Activated effector memory CD4-positive, alpha-beta T cell treated with anti-CD3 and anti-CD28 coated beads, Interleukin-2, amount 50 U/mL, for 16 hours (primary cell): ENCODE measurements at places on chromosomes 4 and X.
A peak's percentile ranks its signal among the peaks of the same experiment; 100 is the strongest.

DNA sequence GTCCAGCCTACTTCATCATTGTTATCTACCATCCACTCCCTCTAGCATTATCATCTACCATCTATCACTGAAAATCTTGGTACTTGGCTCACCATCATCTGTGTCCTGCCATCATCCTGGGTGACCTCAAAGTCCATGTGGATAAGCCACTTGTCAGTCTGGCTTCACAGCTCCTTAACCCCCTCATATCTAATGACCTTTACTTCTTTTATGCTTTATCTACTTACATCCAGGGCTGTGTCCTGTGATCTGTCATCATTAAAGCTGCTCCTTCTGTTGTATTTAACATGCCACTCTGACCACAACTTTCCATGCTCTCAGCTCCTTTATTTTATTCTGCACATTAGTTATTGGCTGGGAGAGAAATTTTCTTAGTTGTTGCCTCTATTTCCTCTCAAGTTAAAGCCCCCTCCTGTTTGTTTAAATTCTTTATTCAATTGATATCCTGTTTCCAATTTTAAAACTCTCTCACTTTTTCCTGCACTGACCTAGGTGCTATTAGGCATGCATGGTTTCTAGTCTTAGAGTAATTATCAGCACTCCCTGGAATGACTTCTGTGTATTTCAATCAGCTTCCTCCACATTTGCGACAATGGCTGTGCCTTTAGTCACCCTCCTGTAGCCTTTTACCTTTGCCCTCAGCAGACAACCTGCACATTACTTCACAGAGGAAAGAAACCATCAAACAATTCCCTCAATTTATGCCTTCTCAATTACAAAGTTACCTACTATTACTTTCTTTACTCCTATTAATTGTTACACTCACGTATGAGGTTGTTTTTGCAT, 8.1 kb upstream of the FABP2 start:
- no peak for DNase-seq

DNA sequence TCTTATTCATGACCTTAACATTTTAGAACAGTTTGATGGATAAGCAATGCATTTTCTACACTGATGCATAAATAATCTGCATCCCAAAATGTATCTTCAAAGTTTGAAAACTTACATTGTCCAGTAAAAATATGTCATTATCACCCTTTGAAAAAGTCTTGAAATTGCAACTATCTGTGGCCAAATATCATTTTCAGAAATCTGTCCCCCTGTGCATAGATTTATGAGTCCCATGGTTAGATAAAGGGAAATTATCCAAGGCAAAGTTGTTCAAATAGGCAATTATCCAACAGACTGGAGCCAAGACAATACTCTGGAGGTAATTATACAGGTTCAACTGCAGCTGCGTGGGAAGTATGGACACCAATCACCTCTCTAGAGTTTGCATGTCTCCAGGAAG, 182.5 kb upstream of the INTU start:
- no peak for DNase-seq

DNA sequence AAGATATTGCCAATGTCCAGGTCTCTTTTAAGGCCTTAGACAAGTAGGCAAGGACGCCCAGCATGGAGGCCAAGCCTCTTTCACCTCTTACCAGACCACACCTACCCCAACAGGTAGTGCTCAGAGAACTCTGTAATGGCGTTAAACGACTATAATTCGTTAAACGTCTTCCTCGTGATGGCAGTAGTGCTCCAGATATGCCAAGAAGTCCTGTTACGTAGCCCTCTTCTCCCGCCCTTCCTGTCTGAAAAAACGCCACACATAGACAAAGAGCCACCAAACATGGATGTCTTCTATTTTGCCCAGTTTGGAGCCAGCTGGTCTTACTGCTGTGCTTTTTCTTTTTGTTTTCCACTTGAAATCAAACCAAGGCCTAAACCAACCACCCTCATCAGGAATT, 190.7 kb downstream of the OR13H1 start:
- no peak for DNase-seq

- no peak for DNase-seq
Observed at GRCh38 chr4:108794136-108794535, 31.3 kb upstream of the ETNPPL start.

DNA sequence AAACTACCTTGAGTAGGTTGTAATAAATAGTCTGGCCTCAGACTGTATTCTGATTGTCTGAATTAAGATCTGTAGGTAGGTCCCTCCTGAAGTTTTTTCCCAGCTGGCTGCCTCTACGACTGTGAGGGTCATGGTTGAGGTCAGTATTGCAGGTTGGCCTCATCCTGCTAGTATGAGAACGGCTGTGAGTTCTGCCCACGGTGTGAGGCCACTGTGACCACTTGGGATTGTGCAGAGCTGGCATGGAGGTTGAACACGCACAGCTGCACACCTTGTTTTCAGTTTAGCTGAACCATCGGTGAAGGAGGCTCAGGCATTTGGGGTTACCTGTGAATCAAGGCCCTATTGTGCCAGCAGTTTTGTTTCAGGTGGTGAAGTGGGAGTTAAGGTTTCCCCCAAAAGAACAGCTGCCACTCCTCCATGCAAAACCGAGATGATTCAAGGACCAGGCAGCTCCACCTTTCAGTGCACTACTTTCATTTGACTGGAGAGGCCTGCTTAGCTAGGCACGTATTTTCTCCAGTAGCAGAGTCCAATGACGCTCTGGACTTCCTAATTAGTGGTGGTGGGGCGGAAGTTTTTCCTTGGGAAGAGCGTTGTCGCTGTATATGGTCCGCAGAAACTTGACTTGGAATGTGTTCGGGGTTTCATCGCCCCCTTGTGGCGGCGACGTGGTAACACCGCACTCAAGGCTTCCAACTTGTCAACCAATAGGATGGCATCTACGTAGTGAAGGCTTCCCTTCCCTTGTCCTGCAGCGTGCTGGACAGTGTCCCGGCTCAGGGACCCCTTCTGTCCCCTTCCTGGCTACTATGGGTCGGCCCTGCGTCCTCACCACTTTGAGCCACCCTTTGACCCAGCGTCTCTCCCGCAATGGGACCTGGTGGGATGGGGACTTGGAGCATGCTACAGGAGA, 13.8 kb downstream of the CMC4 start:
- DNase-seq: peak; percentile 81

- no peak for DNase-seq
Observed at GRCh38 chr4:41856797-41857196, 78.4 kb upstream of the TMEM33 start.

GRCh38 chr4:103075435-103075893, 1.1 kb downstream of the SLC9B2 start:
- no peak for DNase-seq

DNA sequence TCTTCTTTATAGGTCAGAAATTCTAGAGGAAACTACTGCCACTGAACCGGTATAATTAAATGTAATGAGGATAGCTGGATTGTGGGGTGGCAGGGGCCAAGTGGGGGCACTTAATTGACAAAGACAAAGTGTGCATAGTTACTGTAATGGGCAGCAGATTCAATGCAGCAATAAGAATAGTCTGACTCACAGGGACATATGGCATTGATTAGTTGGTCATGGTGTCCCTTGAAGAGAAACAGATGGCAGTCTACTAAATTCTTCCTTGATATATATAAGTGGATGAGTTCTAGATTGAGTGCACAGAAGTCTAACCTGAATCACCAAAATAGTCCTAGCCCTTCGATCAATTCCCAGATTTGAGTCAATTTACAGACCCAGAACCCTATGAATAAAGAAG, 31.6 kb downstream of the ETDC start:
- DNase-seq: no peak

GRCh38 chrX:70826715-70827114, 81.8 kb downstream of the TEX11 start:
- DNase-seq: no peak

DNA sequence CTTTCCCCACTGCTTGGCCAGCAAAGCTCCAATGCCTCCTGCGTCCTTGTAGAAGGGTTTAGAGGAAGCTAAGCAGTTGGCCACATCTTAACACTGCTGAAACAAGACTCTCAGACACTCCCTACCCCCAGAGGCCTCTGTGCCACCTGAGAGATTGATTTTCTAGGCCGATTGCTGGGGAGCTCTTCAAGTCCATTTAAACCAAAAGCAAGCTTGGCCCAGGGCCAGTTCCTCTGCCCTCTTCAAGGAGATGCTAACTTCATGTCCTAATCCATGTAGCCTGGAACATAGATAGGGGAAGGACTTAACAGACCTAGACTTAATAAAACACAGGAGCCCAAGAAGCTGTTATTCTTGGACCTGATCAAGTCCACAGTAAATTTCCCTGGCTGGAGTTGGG, 27.2 kb upstream of the FMR1NB start:
- DNase-seq: no peak

DNA sequence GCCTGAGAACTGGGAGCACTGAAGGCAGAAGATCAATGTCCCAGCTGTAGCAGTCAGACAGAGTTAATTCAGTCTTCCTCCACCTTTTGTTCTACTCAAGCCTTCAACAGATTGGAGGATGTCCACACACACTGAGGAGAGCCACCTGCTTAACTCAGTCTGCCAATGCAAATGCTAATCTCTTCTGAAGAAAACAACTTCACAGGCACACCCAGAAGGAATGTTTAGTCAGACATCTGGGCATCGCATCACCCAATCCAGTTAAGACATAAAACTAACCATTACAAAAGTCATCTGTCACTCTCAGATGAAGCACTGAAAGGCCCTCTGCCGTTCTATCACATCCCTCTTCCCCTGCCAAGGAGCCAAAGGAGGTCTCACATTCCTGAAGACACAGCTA, 173.7 kb downstream of the CENPC start:
- no peak for DNase-seq

DNA sequence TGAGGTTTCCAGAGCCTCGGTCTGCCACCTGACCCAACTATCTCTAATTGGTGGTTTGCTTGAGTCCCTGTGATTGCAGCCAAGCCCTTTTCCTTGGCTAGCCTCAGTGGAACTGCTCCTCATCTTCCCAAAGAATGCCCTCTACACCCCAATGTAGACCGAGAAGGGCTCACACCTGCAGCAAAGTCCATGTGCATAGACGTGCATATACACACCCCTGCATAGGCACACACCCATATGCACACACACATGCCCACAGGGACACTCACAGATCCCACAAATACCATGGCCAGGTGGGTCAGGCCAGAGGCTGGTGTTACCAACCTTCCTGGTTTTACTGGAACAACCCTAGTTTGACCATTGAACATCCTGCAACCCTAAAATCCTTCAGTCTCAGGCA, 332 bp downstream of the AWAT2 start:
- no peak for DNase-seq

DNA sequence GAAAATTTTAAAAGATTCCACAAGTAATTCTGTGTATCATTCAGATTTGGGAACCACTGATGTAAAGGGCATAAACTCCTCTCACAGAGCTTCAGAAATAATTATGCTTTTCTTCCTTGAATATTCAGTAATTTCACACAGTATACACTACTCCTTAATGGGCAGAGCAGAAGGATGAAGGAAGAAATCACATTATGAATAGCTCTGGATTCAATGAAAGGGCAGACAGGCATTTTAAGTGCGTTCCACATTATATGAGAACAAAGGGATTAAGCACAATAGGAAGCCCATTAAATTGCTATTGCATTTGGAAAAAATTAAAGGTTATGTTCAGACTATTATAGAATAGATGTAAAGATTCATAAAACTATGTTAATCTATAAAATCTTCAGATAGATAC, 142.6 kb downstream of the PDHA2 start:
- no peak for DNase-seq

- no peak for DNase-seq
Observed at GRCh38 chr4:36823199-36823967, 421.2 kb upstream of the NWD2 start.

GRCh38 chr4:24024605-24025004, 134.8 kb upstream of the PPARGC1A start:
- DNase-seq: no peak

DNA sequence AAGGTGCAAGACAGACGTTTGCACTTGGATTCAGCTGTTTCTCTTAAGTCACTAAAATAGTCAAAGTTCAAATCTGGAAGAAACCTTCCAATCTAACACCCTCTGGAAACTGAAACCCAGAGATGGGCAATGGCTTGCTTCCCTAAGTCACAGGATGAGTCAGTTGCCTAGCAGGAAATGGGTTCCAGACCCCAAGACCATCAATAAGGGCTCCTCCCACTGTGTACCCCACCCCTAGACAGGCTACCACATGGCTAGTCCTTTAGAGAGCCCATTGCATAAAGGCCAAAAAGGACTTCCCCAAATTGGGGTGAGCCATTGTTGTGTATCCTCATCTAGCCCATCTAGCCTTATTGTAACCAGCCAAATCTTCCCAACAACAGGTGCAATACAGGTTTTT, 216.2 kb downstream of the HS6ST2 start:
- no peak for DNase-seq

GRCh38 chrX:49176421-49177326, 5.0 kb downstream of the PLP2 start:
- DNase-seq: no peak

GRCh38 chr4:70704931-70705182, 16.5 kb downstream of the UTP3 start:
- no peak for DNase-seq

GRCh38 chr4:519885-520682, 21.1 kb downstream of the PIGG start:
- DNase-seq: no peak

GRCh38 chrX:40086569-40087335, 11.0 kb downstream of the BCOR start:
- DNase-seq: no peak

DNA sequence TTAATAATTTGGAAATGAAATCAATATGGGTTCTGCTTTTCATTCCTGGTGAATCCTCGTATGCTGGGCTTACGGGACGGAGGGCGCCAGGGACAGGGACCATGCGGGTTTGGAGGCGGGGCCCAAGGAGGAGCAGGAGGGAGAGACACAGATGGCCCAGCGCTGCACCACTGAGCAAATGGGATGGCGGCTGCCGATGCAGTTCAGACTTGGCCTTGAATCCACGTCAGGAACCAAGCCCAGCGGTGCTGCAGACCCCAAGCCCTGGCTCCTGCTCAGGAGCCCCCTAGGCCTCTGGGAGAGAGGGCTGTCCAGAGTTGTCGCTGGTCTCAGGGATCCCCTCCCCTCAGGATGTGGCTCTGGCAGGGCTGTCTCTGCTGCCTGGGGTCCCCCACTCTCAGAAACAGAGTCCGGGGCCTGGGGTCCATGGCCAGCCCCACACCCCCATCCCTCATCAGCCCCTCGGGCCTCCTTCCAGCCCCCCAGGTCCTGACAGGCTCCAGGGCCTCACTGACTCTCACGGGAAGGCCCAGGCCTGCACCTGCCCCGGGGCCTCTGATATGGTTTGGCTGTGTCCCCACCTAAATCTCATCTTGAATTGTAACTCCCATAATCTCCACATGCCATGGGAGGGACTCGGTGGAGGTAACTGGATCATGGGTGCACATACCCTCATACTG, 75.2 kb downstream of the FAM53A start:
- no peak for DNase-seq

- no peak for DNase-seq
Observed at GRCh38 chr4:157889788-157890187, 283.0 kb downstream of the GASK1B start.

- DNase-seq: no peak
Observed at GRCh38 chrX:78687586-78687985, 28.5 kb upstream of the RTL3 start.
